Central memory CD8-positive, alpha-beta T cell (primary cell): ENCODE measurements at places on chromosomes 3 and 15.

- no peak for DNase-seq
Measured at GRCh38 chr3:101791778-101792177, 12.8 kb downstream of the NXPE3 start.

DNA sequence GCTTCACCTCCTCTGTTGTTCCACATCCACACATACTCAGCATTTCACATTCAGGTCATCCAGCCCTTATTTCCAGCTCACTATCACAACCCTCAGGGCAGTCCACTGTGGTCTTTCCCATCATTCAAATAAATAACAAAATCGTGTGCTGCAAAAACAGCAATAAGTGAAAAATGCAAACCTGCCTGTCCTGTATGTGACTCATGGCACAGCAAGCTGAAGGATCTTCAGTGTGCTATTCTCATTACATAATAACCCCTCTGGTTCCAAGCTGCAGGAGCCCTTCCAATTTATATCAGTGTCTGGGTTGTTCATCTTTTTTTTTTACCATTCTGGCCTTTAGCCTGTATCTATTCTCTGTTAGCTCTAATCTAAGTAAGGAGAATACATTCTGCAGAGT lies 185.3 kb upstream of the UBE2E2 start:
- DNase-seq, result no peak

- DNase-seq, result no peak
Measured at GRCh38 chr3:50287262-50287661, 5.0 kb downstream of the IFRD2 start.

GRCh38 chr3:88542916-88543315 lies 393.2 kb downstream of the C3orf38 start:
- no peak for DNase-seq

DNA sequence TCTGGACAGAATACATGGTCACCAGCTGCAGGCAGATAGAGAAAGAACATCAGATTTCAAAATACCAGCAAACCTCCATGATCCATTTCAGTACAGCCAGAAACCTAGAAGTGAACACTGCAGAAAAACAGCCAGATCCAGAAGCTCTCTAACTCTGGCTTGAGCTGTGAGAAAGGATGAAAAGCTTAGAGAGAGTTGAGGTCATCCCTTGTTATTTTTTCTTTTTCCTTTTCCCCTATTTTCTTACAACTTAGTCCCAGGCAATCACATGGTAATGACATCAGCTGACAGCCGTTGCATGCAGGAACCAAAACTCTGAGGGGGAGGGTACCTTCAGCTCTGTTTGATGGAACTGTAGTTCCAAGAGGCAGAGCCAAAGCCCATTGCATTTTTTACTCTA lies 113.2 kb downstream of the TCF12 start:
- no peak for DNase-seq

DNA sequence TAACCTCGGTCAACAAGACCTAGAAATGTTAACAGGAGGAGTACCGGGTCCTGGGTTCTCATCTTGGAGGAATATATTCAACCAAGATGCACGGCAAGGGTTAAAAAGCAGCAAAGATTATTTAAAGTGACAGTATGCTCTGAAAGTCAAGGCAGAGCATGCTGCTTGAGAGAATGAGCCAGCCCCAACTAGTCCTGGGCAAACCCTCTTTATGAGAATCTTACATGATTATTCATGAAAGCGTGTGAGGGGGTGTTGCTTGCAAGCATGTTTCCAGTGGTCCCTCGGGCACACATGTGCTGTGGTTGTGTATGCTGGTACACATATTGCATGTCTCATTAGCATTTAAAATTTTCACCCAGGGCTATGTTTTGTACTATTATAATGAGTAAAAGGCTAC lies 1445.6 kb downstream of the SI start:
- DNase-seq, result no peak

- DNase-seq, result no peak
Measured at GRCh38 chr3:72426618-72427397, 421.4 kb downstream of the SHQ1 start.

GRCh38 chr15:62118520-62119226 lies 46.4 kb downstream of the C2CD4B start:
- DNase-seq, result no peak

DNA sequence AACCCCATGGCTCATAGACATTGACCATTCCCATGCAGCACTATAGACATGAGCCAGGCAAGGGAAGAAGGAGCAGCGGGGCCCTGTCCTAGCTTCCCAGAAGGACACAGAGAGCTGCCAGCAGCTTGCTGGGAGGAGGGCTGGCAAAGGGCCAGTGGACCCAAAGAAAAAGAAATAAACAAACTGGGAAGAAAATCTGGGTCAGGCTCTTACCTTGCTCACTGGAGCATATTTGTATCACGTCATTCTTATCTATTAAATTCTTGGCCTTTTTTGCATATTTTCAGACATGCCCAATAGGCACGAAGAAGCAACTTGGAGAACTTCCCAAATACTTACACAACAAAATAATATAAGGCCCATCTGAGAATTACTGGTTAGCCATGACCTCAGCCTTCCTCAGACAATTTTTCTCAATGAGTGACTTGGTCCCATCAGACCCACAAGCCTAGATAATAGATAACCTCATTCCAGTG lies 28.4 kb downstream of the RASGRP1 start:
- no peak for DNase-seq

GRCh38 chr3:167992381-167992780 lies 103.3 kb downstream of the GOLIM4 start:
- DNase-seq, result no peak

- no peak for DNase-seq
Measured at GRCh38 chr3:29932696-29933325, 651.9 kb downstream of the RBMS3 start.

DNA sequence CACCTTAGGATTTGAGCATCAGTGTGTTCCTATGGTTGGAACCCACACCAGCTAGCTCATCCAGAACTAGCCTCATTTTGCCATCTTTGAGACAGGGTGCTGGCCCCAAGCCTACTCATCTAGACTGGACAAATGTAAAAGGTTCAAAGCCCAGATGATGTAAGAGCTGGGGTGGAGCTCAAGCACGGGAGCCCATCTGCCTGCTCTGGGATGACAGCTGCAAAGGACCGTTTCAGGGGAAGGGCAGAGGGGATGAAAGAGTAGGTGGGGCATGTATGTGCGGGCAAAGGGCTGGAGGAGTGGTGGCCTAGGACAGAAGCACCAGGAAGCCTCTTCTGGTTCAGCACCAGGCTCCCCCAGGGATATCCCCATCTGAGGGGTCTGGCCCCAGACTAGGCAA lies 15.8 kb downstream of the CLK3 start:
- no peak for DNase-seq

GRCh38 chr3:192409201-192409837 lies 318.0 kb downstream of the FGF12 start:
- no peak for DNase-seq

DNA sequence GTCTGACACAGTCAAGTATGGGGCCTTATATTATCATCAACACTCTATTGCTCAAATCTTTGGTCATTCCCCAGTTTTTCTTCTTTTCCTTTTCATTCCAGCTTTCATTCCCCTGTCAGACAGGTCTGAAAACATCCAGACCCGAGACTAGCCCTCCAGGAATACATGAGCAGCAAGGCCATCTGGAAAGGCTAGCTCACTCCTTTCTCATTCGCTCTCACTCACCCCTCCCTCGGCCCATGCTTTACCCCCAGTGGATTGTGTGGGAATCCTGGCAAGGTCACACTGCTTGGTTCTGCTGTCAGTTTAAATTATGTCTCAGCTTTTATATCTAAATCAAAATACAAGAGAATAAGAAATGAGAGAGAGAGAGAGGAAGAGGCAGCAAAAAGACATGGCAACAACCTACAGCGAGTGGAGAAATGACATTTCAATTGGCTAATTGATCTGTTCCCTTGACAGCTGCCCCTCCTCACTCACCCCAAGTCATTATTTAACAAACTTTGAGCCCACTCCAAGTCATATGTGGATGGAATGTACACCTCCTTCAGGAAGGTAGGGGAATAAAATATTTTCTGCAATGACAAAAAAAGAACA lies 962.2 kb downstream of the TUSC7 start:
- no peak for DNase-seq

DNA sequence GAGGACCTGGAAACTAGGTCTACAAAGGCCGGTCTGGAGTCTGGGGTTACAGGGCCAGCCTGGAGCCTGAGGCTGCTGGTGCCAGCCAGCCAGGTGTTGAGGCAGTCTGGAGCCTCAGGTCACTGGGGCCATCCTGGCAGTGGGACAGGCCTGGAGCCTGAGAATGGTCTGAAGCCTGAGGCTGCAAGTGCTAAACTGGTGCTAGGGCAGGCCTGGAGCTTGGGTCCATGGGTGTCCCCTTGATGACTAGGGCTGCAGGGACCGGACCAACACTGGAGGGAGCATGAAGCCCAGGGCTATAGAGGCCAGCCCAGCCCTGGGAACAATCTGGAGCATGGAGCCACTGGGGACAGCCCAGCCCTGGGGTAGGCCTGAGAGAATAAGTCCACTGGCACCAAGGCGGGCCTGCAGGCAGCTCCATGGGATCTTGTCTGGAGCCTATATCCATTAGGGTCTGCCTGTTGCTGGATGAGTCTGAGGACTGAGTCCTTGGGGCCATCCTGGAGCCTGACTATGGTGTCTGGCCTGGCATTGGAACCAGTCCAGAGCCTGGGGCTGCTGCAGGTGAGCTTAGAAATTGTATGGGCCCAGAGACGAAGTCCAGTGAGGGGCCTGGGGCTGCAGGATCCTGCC lies 101.9 kb downstream of the GLDN start:
- DNase-seq, result no peak

- DNase-seq, result no peak
Measured at GRCh38 chr15:60165111-60165510, 161.0 kb downstream of the FOXB1 start.

DNA sequence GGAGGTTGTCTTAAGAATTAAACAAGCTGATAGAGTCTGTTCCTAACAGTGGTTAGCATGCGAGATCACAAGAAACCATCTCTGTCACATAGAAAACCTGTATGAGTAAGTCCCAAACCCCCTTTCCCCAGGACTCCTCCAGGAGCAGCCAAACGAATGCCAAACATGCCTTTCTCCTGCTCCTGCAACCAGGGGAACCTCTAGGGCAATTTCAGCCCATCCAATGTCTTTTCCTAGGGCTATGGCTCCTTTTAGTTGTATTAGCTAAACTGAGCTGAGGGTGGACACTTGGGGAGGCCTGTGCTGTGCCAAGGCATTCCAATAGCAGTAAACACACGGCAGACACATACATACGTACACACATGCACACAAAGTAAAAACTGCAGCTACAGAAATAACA lies 36.5 kb upstream of the TIMP4 start:
- no peak for DNase-seq

GRCh38 chr3:131699001-131699400 lies 196.2 kb upstream of the MRPL3 start:
- no peak for DNase-seq

DNA sequence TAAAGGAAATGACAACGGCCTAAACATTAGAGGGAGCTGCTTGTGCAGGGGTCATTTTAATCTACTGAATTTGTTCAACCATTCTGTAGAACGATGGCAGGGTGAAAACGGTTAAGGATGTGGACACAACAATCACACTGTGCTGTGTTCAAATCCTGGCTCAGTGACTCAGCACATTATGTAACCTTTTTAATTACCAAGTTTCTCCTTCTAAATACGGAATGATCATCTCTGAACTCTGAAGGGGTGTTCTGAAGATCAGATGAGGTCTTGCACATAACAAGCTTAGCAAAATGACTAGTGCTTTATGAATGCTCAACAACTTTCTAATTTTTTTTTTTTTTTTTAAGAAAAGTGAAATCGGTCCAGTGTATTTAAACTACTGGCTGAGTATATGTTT lies 592.8 kb downstream of the FOXP1 start:
- no peak for DNase-seq

DNA sequence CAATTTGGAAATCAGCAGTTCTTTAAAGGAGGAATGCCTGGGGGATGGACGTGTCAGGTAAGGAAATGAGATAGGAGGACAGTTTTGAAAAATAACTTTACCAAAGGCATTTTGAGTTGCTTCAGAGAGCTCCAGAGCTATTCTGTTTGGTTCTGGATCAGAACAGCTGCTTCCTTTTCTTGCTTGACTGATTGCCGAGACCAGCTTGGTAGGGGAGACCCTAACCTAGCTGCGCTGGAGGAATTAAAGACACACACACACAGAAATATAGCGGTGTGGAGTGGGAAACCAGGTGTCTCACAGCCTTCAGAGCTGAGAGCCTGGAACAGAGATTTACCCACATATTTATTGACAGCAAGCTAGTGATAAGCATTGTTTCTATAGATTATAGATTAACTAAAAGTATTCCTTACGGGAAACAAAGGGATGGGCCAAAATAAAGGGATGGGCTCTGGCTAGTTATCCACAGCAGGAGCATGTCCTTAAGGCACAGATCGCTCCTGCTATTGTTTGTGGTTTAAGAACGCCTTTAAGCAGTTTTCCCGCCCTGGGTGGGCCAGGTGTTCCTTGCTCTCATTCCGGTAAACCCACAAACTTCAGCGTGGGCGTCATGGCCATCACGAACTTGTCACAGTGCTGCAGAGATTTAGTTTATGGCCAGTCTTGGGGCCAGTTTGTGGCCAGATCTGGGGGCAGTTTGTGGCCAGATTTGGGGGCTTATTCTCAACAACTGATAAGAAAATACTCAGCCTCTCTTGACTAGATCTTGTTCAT lies 556.0 kb downstream of the ROBO1 start:
- DNase-seq, result no peak

DNA sequence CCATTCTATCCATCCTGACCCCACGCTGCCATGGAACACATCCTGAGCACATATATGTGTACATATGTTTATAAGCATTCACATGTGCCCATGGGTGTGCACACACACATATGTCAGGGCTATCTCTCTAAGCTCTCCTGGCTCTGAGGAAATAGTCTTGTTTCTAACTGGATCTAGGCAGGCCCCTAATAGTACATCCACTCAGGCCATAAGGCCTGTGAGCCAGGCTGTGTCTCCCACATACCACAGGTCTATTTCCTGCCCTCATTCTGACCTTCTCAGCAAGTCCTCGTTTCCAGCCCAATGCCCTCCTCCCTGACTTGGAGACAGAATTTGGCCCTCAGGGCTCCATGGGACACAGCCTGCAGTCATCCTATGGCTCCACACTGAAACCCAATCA lies 284.8 kb upstream of the CTNNB1 start:
- DNase-seq, result no peak

DNA sequence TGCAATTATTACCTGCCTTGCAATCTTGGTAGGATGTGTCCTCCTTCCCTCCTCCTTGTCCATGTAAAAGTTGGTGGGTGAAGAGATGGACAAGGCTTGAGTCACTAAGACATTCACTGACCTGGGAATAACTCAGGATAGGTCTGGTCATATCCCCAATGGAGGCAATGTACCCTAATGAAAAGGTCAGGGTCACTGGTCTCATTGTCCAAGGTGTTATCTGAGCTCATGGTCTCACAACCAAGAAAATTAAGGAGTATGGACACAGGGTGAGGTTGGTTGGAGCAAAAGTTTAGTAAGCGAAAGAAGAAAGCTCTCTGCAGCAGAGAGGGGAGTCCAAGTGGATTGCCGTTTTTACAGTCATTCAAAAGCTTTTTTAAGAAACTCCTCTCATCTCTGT lies 179.0 kb downstream of the SNRPN start:
- no peak for DNase-seq
